ENCODE measurements at places on chromosomes 6 and 20.

GRCh38 chr6:147821295-147821897, 312.9 kb downstream of the SAMD5 start:
- no peak for DNase-seq

- DNase-seq, result no peak
These were observed 168.8 kb downstream of the CD24 start for GRCh38 chr6:106805771-106806170.

- DNase-seq, result no peak
These were observed at the start of gene BHLHE23 for GRCh38 chr20:63006540-63007359. BHLHE23 (minus strand) TSS chr20:63006964; CDS start chr20:63006774, 190 bp downstream.

- peak; percentile 28 for DNase-seq
These were observed 10.7 kb downstream of the TULP4 start for GRCh38 chr6:158322724-158323560.

- DNase-seq, result peak; percentile 60
These were observed 3.3 kb upstream of the STMND1 start for GRCh38 chr6:17098538-17098937.

DNA sequence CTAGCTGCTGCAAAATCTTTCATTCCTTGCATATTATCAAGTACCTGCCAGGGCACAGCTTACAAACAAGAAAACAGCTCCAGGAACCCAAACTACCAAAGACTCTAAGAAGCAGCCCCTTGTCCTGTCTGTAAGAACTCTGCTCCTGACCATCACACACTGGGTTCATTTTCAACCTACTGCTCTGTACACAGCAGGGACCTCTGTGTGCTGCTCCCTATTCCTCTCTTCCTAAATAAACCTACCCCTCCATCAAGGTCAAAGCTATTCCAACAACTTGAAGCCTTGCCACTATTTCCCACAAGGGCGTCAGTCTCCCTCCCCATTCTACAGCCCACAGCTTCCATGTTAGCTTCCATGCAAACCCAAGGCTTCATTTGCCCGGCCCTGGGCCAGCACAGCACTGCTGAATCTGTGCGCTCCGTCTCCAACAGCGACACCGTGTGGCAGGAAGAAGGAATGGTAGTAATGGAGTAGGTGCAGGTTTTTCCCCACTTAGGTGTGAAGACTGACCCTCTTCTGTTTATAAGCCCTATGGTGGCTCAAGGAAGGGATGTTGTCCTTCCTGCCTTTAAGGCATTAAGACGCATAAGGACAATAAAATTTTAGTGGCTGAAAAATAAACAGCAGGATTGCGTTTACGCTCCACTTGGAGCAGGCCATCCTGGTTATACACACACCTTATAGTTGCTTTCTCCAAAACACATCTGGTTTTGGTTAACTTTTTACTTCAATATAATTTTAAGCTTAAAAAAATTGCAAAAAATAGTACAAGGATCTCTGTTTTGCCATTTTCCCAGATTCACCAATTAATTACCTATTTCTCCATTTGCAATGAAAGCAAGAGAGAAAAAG, 115.2 kb upstream of the NXT1 start:
- peak; percentile 76 for DNase-seq

GRCh38 chr6:70110126-70111022, 192.5 kb downstream of the COL9A1 start:
- DNase-seq, result no peak

GRCh38 chr6:52285177-52286068, 881 bp upstream of the MCM3 start:
- DNase-seq, result peak; percentile 51
